Left colon (tissue), 2 donors: ENCODE measurements at places on chromosomes 12 and 14. TPM values are rescaled to one million over a fixed set of nuclear protein-coding genes. Genes with fewer than 3 reads are reported as not detected.

SETD1B gene
- total RNA-seq: 24.6 TPM

DAO gene
- total RNA-seq: 3.8 TPM

TAS2R19 gene
- 2.9 TPM for total RNA-seq

GALNT9 gene
- not detected for total RNA-seq

IRAK3 gene
- 4.0 TPM for total RNA-seq

TAS2R46 gene
- 2.5 TPM for total RNA-seq

CFAP73 gene
- total RNA-seq: 0.43 TPM

TAS2R31 gene
- total RNA-seq: 3.7 TPM

CLEC4A gene
- 0.70 TPM for total RNA-seq

SYNJ2BP gene
- total RNA-seq: 50.1 TPM

RITA1 gene
- total RNA-seq: 18.0 TPM

ACSM4 gene
- not detected for total RNA-seq

PLA2G1B gene
- total RNA-seq: not detected

TGM1 gene
- 2.9 TPM for total RNA-seq

GRCh38 chr14:102571043-102571442 lies 21.4 kb upstream of the RCOR1 start:
- DNase-seq: no peak

DNA sequence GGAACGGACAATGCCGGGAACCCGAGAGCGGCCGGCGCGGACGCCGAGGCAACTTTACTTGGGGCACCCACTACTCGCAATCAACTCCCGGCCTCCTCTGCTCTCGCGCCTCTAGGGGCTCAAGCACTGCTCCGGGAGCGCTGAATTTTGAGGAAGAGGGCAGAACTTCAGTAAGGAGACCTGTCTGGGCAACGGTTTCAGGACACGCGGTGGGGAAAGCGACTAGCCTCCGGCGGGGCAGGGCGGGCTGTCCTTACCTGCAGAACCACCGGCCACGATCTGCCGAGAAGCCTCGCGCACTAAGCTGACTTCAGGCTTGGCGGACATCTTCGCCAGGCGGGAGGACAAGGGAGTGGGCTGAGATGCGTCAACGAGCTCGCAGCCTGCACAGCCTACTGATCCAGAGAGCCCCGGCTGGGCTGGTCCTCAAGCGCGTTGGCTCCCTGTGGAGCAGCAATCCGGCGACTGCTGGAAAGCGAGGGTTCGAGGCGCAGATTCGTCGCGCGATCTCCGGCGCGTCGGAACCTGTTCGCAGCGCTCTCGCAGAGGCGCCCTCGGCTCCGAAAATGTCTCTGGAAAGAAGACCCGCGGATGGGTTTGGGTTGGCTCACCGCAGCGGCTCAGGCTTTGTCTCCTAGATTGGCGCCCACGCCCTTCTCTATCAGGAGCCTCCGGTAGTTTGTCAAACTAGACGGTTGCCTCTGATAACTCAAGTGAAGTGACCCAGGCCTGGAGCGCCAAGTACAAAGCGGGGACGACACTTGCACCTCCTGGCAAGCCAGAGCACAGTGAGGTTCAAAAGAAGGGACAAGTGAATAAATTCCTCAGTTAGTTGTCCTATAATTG lies at the start of gene SLC25A21:
Gene SLC25A21 (minus strand): TSS at position 583 of the 846 bp plus-strand sequence.
- DNase-seq: peak; percentile 60

DNA sequence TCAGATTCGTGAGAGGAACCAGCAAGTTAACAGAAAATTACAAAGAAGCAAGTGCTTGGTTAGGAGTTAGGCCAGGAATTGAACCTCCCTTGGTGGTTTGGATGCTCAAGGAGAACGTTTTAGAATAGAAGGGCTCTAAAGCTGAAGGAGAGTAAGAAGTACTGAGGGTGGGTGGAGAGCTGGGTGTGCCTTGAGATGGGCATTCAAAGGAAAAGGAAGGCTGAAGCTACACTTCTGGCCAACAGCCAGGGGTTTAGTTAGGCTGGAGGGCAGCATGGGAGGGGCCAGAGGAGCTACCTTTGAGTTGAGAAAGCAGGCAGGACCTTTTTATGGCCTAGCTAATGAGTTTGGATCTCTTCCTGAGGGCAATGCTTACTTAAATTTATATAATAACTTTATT lies 421.2 kb downstream of the CCDC91 start:
- no peak for DNase-seq

GRCh38 chr12:102702447-102703114 lies 214.5 kb downstream of the PAH start:
- DNase-seq: peak; percentile 46

- peak; percentile 61 for DNase-seq
Observed at GRCh38 chr12:106956048-106956578, 406 bp downstream of the TMEM263 start.

DNA sequence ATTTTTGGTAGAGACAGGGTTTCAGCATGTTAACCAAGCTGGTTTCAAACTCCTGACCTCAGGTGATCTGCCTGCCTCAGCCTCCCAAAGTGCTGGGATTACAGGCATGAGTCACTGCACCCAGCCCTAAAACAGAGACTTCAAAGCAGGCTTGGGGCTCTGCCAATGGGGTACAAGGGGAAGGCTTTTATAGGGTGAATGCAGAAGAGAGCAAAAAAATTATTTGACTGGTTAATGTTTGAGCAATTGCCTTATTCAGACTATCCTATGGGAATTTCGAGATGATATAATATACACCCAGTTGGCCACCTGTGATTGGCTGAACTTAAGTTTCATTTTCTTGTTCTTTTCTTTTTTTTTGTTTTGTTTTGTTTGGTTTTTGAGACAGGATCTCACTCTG lies 31.5 kb upstream of the ACTN1 start:
- peak; percentile 32 for DNase-seq

- no peak for DNase-seq
Observed at GRCh38 chr12:51077930-51078329, 5.5 kb downstream of the CSRNP2 start.

GRCh38 chr14:95649230-95649629 lies 37.0 kb upstream of the TCL1B start:
- no peak for DNase-seq

GRCh38 chr12:93174048-93174447 lies 203.7 kb upstream of the NUDT4 start:
- DNase-seq: no peak

GRCh38 chr14:24347134-24347533 lies 7.3 kb upstream of the RIPK3 start:
- no peak for DNase-seq

DNA sequence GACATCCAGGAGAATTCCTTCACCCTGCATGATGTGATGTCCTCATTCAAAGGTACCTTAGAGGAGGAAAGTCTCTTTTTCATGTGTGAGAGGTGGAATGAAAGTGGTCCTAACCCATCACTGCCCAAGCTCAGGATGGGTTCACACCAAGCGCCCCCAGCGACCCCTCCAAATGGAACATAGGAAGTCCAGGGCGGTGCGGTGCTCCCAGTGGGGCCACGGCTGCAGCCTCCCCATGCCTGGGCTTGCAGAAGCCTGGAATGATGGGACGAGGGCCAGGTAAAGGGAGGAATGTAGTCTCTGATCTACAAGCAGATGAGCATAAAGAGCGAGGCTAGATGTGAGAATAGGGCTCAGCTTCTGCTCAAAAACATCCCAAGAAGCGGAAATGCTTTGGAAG lies 196.3 kb downstream of the TTC7B start:
- DNase-seq: no peak

- no peak for DNase-seq
Observed at GRCh38 chr12:85996280-85996679, 122.2 kb downstream of the NTS start.

- DNase-seq: peak; percentile 14
Observed at GRCh38 chr14:103533999-103534575, 5.1 kb downstream of the TRMT61A start.

GRCh38 chr12:132345126-132345525 lies 15.7 kb upstream of the GALNT9 start:
- no peak for DNase-seq

DNA sequence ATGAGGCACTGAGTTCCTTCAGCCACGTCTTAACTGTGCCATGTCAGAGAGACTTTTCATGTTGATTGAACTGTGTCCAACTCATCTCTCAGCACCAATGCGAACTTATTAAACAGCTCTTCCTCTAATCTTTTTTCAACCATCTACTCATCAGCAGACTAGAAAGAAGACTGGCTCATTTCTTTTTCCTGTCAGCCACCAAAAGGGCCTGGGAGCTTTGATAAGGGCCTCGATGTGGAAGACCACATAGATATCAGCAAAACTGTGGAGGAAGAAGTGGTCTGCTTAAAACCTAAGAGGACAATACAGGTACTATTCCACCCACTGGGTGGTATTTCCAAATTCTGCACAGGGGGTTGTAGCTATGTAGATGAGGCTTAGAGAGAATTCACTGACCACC lies 3.6 kb upstream of the PLXNC1 start:
- DNase-seq: no peak

DNA sequence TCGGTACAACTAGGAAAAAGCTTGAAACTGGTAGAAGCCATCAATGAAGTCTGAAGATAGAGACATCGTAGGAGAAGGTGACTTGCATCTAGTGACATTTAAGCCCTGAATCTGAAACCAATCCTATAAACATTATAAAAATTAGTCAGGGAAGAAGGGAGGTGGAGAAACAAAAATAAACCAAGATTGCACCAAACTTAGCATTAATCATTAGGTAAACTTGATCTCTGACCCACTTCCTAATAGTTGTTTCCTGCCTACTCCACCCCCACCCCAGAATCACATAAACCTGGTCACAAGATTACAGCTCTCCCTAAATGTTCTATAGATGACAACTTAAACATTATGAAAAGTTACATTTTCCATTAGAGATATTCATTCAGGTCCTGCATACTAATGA lies 40.4 kb downstream of the TSPAN19 start:
- no peak for DNase-seq

- DNase-seq: no peak
Observed at GRCh38 chr14:74649673-74650072, 37.6 kb upstream of the LTBP2 start.

DNA sequence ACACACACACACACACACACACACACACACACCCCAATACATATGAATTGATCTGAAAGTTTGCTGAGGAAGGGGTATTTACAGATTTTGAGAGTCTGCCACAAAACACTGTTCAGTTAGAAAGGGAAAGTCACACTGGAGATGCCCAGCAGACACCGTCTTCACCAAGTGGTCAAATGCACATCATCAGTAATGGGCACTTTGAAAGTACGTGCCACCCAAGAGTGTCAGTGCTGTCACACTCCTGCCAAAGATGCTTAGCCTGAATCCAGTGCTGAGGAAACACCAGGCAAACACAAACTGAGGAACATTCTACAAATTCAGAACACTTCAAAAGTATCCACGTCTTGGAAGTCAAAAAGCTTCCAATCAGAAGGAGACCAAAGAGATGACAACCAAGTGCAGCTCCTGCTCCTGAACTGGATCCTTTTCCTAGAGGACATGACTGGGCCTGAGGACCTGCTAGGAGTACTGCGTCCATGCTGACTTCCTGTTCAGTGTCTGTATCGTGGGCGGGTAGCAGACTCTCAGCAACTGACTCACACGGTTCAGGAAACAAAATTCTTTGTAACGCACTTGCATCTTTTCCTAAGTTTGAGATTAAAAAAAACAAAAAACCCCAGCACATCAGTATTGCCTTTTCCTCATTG lies 18.6 kb downstream of the PSMC1 start:
- DNase-seq: no peak

GRCh38 chr14:104531421-104532190 lies 48.0 kb upstream of the C14orf180 start:
- DNase-seq: no peak

GRCh38 chr12:79317179-79317847 lies 373.5 kb downstream of the PAWR start:
- no peak for DNase-seq

GRCh38 chr12:80936353-80936641 lies 1.4 kb downstream of the LIN7A start:
- DNase-seq: no peak

DNA sequence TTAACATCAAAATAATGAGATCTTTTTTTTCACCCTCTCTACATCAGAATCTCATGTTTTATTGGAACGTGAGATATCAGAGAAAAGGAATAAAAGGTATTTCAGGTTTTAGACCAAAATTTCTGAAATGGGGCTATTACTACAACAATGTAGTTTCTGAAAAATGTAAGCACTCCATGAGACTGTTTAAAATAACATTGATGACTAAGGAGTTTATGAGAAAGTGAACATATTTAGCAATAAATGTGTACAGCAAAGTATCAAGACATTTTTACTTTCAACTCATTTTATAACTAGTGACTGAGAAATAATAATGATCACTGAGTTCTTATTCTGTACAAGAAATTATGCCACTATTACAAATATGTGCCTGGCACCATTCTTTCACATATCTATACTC lies 39.3 kb upstream of the ABCC9 start:
- no peak for DNase-seq

DNA sequence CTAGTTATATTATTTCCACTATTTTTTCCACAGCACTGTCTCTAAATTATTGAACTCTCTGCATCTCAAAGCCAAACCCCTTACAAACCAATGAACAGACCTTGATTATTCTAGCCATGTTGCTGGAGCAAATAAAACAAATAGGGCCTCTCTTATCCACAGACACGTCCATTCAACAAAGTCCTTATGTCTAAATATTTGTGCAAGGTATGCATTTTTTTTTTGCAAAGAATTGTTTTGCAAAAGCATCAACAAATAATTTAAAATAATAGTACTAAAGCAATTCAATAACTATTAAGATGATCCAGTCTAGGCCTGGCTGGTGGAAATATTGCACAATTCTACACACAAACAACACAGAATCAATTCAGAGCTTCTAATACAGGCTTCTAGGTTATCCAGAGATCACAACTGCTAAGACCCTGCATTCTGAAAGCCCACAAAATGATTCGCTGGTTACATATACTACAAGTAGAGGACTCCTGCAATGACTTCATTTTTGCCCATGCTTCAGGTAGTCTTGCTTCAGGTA lies 221.0 kb downstream of the SLC25A21 start:
- DNase-seq: no peak

DNA sequence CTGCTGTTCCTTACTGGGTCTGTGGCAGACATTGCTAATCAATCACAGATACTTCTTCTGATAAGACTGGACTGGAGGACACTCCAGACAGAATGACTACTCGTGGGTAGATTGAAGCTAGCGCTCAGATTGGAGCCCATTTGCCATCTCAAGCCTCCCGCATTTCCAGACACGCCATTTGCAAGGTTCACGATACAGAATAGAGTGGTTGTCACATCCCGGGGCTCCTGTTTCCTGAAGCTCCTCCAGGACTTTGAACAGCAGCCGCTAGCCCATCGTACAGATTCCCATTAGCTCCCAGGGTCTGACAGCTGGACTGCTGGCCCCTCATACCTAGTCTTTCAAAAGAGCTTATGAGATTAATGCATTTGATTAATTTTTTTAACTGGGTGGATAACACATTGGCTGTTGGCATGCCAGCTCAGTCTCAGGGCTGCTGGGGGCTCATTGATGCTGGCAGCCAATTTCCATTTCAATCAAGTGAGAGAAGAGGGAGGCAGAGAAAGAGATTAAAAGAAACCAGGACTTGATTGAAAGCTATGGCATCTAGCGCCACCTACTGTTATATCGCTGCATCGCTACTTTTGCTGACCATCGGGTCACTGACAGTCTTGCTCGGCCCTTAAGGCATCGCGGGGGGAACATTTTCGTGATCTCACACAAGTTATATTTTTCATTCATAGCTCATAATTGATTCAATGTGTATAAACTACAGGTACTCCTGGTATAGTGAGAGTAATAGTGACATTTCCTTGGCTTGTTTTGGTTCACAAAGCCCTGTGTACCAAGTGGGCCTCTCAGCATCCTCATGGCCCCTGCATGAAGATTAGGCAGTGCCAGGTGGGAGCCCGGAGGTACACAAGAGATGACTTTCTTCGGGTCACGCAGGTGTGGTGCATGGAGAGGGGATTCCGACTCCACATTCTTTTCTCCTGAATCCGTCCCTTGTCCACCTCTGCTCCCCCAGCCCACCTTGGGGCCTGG lies 78.6 kb downstream of the CCDC60 start:
- DNase-seq: no peak
